ENCODE measurements at places on chromosomes 5 and 9.

GRCh38 chr9:89808756-89809181 is 204.0 kb downstream of the GADD45G start:
- no peak for DNase-seq

- no peak for DNase-seq
Measured at GRCh38 chr5:87116825-87117512, 150.7 kb upstream of the RASA1 start.

DNA sequence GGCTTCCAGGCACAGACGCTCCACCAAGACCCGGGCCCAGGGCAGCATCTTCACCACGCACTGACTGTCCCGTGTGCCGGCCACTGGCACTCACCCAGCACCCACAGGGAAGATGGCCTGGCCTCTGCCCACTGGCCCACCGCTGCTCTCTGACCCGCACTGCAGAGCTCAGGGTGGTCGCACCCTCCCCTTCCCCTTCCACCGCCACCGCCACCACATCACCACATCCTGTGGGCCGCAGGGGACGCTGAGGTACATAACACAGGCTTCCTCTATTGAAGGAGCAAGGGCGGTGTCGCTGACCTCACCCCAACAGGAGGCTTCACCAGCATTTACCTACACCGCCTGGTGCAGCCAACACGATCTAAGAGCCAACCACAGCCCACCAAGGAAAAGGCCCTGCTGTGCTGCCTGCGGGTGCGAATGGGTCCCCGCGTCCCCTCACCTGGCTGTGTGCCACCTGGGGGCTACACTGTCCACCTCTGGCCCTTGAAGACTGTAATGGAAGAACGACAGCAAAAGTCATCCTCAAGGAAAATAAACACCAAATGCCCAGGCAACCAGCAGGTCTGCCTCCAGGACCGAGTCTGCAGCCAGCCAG is 101.8 kb downstream of the CAMSAP1 start:
- DNase-seq, result no peak

GRCh38 chr5:124572971-124573370 is 173.5 kb downstream of the ZNF608 start:
- DNase-seq, result no peak
